NCI-H1417 treated with DMSO at 0.1 percent for 48 hours (cell line): ENCODE measurements at places on chromosomes 11 and 22.

- no peak for DNase-seq
These were observed 167.6 kb upstream of the MTMR2 start for GRCh38 chr11:96091476-96091875.

DNA sequence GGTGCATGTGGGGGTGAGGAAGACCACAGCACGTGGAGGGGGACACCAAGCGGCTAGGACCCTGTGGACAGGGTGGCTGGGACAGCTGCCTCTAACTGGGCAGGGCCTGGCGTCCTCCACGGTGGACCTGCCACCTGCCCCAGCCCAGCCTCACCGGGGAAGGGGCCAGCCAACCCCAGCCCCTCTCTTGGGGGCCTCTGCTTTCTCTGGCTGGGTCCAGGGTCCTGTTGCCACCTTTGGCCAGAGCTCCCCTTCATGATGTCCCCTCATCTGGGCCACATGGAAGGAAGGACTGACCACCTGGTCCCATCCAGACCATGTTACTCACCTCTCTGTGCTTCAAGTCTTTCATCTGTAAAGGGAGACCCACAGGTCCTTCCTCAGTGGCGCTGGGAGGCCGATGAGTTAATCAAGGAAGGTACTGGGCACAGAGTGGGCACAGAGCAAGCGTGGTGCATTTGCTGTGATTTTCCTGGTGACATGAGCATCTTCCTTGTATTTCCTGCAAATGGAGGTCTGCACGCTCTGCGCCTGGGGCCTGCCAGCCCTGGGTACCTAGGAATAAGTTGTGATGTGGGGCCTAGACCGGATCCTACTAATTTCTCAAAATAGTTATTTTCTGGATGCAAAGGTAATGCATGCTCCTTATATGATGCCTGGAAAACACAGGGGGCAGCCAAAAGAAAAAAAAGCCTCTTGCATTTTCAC, 538.4 kb downstream of the TBC1D22A start:
- no peak for DNase-seq

- no peak for DNase-seq
These were observed 34.7 kb downstream of the USP35 start for GRCh38 chr11:78223320-78223954.

DNA sequence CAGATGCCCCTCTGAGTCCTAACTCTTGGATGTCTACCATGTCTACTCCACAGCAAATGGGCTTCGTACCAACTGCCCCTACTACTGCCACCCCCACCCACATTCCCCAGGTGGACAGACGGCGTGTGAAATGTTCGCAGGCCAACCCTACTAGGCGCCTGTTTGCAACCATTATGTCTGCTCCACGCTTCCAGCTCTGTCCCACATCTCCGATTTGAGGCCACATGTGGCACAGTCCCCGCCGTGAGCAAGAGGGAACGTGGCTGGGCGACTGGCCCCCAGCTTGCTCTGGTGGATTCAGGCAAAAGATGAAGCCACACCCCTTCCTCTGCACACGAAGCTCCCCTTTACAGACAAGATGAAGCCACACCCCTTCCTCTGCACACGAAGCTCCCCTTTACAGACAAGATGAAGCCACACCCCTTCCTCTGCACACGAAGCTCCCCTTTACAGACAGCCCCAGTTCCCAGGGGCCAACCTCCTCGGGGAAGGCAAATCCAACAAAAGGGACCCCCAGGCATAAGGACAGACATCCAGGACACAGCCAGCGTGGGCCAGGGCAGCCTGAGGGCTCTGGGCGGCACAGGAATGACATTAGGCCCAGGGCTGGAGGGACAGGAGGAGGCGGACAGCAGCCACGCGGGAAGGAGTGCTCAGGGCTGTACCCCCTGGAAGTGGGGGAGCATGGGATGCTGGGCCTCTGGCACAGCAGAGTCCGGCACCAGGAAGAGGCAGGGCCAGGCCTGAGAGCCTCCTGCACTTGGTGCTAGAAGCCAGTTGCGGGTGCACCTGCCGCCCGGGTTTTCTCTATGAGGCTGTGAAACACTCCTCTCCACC, 106.2 kb downstream of the SHANK2 start:
- DNase-seq, result no peak

GRCh38 chr11:66849501-66850234, 6.4 kb downstream of the RCE1 start:
- DNase-seq, result no peak

DNA sequence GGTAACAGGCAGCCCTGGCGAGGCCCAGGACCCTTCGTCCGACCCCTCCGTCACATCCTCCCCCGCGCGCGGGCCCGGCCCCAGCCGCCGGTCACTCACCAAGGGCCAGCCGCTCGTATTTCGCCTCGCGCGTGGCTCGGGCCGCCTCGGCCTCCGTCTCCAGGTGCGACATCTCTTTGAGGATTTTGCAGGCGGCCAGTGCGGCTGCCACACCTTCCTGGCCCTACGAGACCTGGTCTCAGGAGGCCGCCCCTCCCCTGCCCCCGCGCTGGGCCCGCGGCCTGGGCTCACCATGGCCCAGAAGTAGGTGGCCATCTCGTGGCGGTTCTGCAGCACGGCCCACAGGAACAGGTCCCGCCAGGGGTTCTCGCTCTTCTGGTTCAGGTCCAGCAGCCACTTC, 14.1 kb downstream of the TSSC4 start:
- DNase-seq, result no peak

DNA sequence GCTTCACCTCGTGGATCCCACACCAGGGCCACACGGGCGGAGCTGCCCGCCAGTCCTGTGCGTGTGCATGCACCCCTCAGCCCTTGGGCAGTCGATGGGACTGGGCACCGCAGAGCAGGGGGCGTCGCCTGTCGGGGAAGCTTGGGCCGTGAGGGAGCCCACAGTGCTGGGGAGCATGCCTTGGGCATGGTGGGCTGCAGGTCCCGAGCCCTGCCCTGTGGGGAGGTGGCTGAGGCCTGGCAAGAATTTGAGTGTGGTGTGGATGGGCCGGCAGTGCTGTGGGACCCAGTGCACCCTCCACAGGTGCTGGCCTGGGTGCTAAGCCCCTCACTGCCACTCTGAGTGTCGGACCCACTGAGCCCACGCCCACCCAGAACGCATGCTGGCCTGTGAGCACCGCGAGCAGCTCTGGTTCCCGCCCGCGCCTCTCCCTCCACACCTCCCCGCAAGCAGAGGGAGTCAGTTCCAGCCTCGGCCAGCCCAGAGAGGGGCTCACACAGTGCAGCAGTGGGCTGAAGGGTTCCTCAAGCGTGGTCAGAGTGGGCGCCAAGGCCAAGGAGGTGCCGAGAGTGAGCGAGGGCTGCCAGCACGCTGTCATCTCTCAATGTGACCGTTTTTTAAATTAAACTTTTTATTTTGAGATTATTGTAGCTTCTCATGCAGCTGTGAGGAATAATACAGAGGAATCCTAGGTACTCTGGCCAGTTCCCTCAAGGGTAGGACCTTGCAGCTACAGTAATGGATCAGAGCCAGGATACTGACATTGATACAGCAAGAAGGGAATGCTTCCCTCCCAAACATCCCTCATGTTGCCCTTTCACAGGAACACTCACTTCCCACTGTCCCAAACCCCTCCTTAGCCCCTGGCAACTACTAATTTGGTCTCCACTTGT, 127.7 kb downstream of the CRYBB2 start:
- DNase-seq, result no peak

- DNase-seq, result no peak
These were observed 8.0 kb downstream of the MYH9 start for GRCh38 chr22:36379593-36380361.

DNA sequence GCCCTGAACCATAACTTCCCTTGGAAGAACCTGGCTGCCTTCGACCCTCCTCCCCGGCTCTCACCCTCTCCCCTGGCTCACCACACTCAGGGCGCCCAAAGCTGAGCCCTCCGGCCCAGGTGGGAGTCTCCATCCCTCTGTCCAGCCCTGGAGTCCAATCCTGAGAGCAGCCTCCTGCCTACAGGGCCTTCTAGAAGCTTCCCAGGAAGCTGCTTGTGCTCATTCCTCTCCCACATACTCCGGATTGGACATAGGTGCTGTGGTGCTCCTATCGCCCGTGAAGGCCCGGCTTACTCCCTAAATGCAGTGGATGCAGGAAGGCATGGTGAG, 1332.0 kb downstream of the BRD1 start:
- DNase-seq, result no peak

DNA sequence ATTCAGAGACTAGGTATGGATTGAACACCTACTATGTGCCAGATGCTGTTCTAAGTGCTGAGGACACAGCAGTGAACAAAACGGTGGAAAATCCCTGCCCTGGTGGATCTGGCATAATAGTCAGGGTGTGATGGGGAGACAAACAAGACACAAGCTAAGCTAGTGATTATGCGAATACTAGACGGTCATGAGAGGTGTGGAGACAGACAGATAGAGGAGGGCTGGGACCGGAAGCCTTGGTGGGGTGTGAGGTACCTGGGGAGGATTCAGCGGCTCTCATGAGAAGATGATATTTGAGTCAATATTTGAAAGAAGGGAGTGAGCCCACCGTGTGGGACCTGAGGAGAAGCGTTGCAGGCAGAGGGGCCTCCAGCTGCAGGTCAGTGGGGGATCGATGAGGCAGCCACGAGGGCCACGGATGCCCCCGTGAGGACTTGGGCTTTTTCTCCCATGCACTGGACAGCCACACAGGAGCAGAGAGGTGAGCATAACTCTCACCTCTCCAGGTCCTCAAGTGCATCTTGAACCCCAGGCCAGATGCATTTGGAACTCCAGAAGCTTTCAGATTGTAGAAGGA, 4.7 kb downstream of the CD5 start:
- DNase-seq, result no peak

DNA sequence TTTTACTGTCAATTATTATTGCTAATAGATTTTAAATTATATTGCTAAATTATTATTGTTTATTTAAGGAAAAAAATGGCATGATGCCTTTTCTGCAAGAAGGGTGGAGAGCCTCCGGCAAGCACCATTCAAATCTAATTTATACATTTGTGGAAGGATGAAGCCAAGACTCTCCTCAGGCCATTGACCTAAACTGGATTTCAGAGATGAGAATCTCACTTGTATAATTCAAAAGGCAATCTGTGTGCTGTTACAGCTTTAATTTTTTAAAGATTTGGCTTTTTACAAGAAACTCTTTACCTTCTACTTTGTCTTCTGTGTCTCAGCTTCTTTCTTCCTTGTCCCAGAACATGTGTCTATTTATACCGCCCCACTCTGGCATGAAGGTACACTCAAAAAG, 722.5 kb downstream of the ETS1 start:
- DNase-seq, result no peak

- DNase-seq, result no peak
These were observed 22.4 kb upstream of the MOB2 start for GRCh38 chr11:1508986-1509385.

GRCh38 chr11:7252683-7253213, 1.0 kb downstream of the SYT9 start:
- DNase-seq, result no peak

DNA sequence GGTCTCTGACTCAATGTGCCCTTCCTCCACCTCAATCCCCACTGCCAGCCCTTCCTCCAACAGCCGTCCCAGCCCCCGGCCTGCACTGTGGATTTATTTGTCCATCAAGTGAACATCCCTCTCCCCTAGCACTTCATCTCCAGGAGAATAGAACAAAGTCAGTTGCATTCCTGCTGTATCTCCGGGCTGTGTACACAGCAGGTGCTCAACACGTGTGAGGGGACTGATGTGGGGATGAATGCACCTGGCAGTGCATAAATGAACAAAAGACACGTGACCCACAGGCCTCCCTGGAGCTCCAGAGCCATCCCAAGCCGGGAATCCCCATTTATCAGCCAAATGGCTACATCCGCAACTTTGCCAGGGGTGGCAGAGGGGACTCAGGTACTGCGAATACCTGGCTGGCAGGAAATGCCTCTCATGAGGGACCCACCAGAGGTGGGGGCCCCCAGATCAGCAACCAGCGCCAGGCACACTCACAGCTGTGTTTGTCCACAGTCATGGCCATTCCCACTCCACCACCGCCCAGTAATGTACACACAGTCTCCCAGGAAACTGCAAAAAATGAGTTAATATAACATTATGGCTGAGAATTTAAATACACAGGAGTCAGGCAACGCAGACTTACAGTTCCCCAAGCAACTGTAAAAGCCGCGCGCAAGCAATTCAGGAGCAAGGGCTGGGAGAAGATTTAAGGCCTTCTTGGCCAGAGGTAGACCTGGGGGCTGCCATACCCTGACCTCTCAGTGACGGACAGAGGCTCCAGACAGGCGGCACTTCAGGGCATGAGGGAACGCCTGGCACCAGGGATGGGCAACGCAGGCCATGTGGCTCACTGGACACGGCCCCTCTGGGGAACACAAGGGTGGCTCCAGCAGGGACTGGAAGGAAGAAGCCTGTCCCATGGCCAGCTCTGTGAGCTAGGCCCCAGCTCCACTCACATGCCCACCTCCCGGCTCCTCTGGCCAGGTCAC, 50.3 kb upstream of the TCF20 start:
- no peak for DNase-seq

GRCh38 chr22:36247955-36248354, 5.0 kb upstream of the APOL1 start:
- DNase-seq, result no peak

- no peak for DNase-seq
These were observed 30.8 kb downstream of the CBL start for GRCh38 chr11:119236891-119237290.

GRCh38 chr11:15874704-15875103, 481.6 kb downstream of the SOX6 start:
- DNase-seq, result no peak

GRCh38 chr11:47504910-47505309, 48.0 kb downstream of the CELF1 start:
- DNase-seq, result no peak

GRCh38 chr11:107282195-107282594, 175.4 kb downstream of the CWF19L2 start:
- no peak for DNase-seq

DNA sequence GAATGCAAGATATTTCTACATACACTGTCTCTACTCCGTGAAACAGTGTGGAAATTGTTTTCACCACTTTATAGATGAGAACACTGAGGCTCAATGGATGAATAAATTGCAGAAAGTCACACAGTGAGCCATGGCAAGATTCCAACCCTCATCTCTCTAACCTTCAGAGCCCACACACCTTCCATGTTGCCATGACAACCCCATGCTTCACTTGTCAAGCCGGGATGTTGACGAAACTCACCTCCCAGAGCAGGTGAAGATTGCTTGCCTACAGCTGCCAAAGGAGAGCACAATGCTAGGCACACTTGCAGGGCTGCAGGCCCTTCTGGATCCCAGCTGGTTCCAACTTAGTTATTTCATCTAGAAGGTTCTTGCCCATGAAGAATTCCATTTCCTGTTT, 71.4 kb upstream of the SEZ6L start:
- DNase-seq, result no peak

GRCh38 chr11:1544536-1544935, 27.5 kb downstream of the DUSP8 start:
- DNase-seq, result no peak

DNA sequence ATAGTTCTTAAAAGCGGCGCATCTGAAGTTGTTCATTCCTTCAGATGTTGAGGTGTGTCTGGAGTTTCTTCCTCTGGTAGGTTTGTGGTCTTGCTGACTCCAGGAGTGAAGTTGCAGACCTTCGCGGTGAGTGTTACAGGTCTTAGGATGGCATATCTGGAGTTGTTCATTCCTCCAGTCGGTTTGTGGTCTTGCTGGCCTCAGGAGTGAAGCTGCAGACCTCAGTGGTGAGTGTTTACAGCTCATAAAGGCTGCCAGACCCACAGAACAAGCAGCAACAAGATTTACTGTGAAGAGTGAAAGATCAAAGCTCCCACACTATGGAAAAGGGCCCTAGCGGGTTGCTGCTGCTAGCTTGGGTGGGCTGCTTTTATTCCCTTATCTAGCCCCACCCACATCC, 201.7 kb upstream of the PDGFD start:
- no peak for DNase-seq

GRCh38 chr11:107842412-107843100, 16.0 kb downstream of the SLC35F2 start:
- DNase-seq, result no peak

- DNase-seq, result no peak
These were observed 3.8 kb downstream of the MAPK12 start for GRCh38 chr22:50257451-50258360.
